Smooth muscle cell of trachea (primary cell): ENCODE measurements at places on chromosomes 5 and 9. TPM values are rescaled to one million over a fixed set of nuclear protein-coding genes. Genes with fewer than 3 reads are reported as not detected.

The HK3 gene
- total RNA-seq: not detected in 2 replicates

The OR1J2 gene
- not detected in 2 replicates for total RNA-seq

The ORM2 gene
- not detected in 2 replicates for total RNA-seq

The C9orf43 gene
- total RNA-seq: 0.15 and 0.50 TPM in 2 replicates

The PHF24 gene
- total RNA-seq: under 0.01 TPM in 1 of 2 replicates, not detected in the other

The PCDHA4 gene
- 0.29 and 0.33 TPM in 2 replicates for total RNA-seq

The PAIP1 gene
- 80.3 and 95.6 TPM in 2 replicates for total RNA-seq

The PCDHGA4 gene
- total RNA-seq: 8.9 and 11.1 TPM in 2 replicates

The MOB3B gene
- total RNA-seq: 0.15 and 0.17 TPM in 2 replicates

The TNFAIP8 gene
- 28.4 and 49.6 TPM in 2 replicates for total RNA-seq

The GOLM1 gene
- 50.2 and 54.6 TPM in 2 replicates for total RNA-seq

The BTNL3 gene
- total RNA-seq: not detected in 2 replicates

The ADAMTS16 gene
- total RNA-seq: 0.17 TPM in 1 of 2 replicates, not detected in the other

The FBXO4 gene
- total RNA-seq: 8.1 and 17.5 TPM in 2 replicates

The ITGA1 gene
- 4.1 and 8.1 TPM in 2 replicates for total RNA-seq

The FBN2 gene
- total RNA-seq: 12.1 and 78.2 TPM in 2 replicates

The SLC6A3 gene
- under 0.01 TPM in 1 of 2 replicates, not detected in the other for total RNA-seq

The NR5A1 gene
- not detected in 2 replicates for total RNA-seq

The AHRR gene
- total RNA-seq: 55.7 and 86.8 TPM in 2 replicates

The NUTM2G gene
- not detected in 2 replicates for total RNA-seq

The HTR1A gene
- not detected in 2 replicates for total RNA-seq

The HRH2 gene
- total RNA-seq: not detected in 2 replicates

The TMEM252 gene
- total RNA-seq: not detected in 2 replicates

The RNF183 gene
- total RNA-seq: not detected in 2 replicates

The TERT gene
- total RNA-seq: not detected in 2 replicates

The CFAP157 gene
- 0.17 TPM in 1 of 2 replicates, not detected in the other for total RNA-seq

The SPINK5 gene
- not detected in 2 replicates for total RNA-seq

The NSG2 gene
- not detected in 2 replicates for total RNA-seq

The FAM81B gene
- not detected in 2 replicates for total RNA-seq

The DNLZ gene
- total RNA-seq: 14.6 and 24.7 TPM in 2 replicates

The ERCC6L2 gene
- total RNA-seq: 70.0 and 97.6 TPM in 2 replicates

The SPINK13 gene
- not detected in 2 replicates for total RNA-seq

The POLR3G gene
- 6.9 and 11.1 TPM in 2 replicates for total RNA-seq

The PCDHGA8 gene
- 3.9 and 5.6 TPM in 2 replicates for total RNA-seq

The IRX4 gene
- 0.15 TPM in 1 of 2 replicates, not detected in the other for total RNA-seq

The NOTCH1 gene
- total RNA-seq: 13.7 and 31.6 TPM in 2 replicates

The PRRT1B gene
- total RNA-seq: not detected in 2 replicates

The SLCO4C1 gene
- not detected in 2 replicates for total RNA-seq

The FLT4 gene
- under 0.01 and 0.15 TPM in 2 replicates for total RNA-seq

The ZNF883 gene
- total RNA-seq: 3.9 and 7.9 TPM in 2 replicates
